SJSA1 (cell line): ENCODE measurements at places on chromosomes 2 and 18.

GRCh38 chr2:206820807-206821206, 55.4 kb downstream of the FASTKD2 start:
- H3K36me3 ChIP-seq: no peaks in the 10 kb centered on the region
- DNase-seq: no peak
- no peak overlapping the region for H3K4me3 ChIP-seq
- H3K27me3 ChIP-seq: no peaks in the 10 kb centered on the region
- no peak overlapping the region for H3K27ac ChIP-seq

DNA sequence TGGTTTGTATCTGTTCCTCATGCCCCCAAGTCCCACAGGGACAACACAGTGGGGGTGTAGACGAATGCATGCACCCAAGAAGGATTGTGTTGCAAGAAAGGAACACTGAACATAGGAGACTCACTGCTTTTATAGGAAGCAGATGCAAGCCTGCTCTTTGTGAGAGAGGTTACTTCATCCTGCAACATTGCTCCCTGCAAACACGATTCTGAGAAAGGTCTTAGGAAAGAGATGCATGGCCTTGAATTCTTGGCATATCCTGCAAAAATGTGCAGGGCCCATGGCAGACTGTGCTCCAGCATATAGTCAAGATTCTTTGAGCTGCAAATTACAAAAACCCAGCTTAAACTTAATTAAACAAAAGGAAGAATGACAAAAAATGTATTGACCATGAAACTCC, 312.2 kb upstream of the MGAT5 start:
- H3K27me3 ChIP-seq: no peaks in the 10 kb centered on the region
- DNase-seq: no peak
- H3K27ac ChIP-seq: no peak overlapping the region
- no peaks in the 10 kb centered on the region for H3K36me3 ChIP-seq
- no peaks in the 10 kb centered on the region for H3K4me1 ChIP-seq

DNA sequence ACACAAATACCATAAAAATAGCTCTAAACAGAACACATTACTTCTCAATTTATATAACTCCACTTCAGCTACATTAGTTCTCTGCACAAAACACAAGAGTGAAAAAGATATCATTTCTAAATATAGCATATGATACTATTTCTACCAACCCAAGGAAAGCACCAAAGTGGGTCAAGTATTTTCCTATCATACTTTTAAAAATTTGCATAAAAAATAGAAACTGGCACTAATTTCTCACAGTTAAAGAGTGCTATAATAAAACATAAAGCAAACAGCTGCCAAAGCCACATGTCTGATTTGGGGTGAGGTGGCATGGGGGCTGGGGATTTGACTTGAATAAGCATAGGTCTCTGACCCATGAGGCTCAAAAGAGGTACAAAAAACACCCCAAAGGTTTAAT, 61.5 kb downstream of the BARD1 start:
- H3K27me3 ChIP-seq: no peaks in the 10 kb centered on the region
- no peak for DNase-seq
- H3K4me3 ChIP-seq: no peak overlapping the region
- no peaks in the 10 kb centered on the region for H3K4me1 ChIP-seq
- peaks cover 76% of the 10 kb centered on the region for H3K36me3 ChIP-seq
- H3K27ac ChIP-seq: no peak overlapping the region

GRCh38 chr2:195406886-195407603, 250.0 kb upstream of the SLC39A10 start:
- H3K4me1 ChIP-seq: peaks cover 31% of the 10 kb centered on the region
- no peaks in the 10 kb centered on the region for H3K27me3 ChIP-seq
- no peaks in the 10 kb centered on the region for H3K36me3 ChIP-seq
- no peak for DNase-seq

DNA sequence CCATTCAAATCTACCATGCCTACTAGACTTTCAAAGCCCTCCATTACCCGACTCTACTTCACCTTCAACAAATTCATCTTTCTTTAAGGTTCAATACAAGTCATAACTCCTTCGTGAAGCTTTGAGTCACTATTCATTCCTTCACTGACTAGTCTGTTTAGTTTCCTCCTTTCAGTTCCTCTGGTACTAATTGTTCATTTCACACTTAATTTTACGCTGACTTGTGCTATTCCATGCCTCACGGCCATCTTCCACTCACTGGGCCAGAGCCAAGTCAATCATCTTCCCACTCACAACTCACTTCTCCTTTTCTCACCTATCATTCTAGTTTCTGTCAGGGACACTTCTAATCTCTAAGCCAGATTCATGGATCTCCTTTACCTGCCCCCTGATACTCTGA, 136.2 kb downstream of the MTX2 start:
- no peaks in the 10 kb centered on the region for H3K27me3 ChIP-seq
- no peak for DNase-seq
- H3K4me1 ChIP-seq: no peaks in the 10 kb centered on the region
- H3K36me3 ChIP-seq: no peaks in the 10 kb centered on the region

DNA sequence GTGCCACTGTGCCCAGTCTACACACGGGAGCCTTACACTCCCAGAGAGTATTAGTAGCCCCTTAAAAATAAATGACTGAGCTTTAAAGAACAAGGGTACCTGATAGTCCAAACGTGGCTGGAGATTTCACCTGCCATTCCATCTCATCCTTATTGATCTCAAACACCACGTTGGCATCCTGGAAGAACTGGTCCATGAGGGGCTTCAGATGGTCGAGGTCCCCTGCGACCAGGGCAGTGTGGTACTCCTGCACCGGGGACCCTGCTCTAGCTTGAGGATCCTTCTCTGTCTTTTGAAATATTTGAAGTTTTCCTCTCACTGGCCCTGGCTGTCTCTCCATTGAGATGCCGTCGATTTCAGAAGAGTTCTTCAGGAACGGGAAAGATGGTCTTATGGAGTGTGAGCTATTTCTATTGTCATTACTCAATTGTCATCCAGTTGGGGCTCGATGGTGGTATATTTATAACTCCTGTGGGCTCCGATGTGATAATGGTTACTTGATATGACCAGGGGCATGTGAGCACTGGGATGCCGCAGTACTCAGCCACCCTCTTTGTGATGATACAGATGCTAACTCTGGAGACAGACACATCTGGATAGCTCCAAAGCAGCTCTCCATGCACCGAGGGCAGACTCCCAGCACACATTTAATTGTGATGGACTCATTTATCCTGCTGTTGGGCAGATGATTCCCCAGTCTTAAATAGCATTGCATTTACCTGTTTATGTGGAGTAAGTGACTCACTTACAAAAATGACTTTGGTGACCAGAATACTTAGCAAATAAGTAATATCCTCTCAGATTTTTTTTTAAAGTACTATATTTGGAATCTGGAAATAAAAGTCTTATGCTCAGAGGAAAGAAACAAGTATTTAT, 22.8 kb downstream of the ASB18 start:
- H3K27me3 ChIP-seq: no peaks in the 10 kb centered on the region
- H3K4me3 ChIP-seq: no peak overlapping the region
- peaks cover 44% of the 10 kb centered on the region for H3K4me1 ChIP-seq
- H3K27ac ChIP-seq: peak overlapping the region; percentile 91
